ENCODE measurements at places on chromosomes 11 and 22. TPM values are rescaled to one million over a fixed set of nuclear protein-coding genes. Genes with fewer than 3 reads are reported as not detected.
A peak's percentile ranks its signal among the peaks of the same experiment; 100 is the strongest.

SLCO2B1 gene
- total RNA-seq, result not detected

FAM111B gene
- total RNA-seq, result 70.1 TPM

IL10RA gene
- total RNA-seq, result 86.6 TPM

AMOTL1 gene
- total RNA-seq, result 5.4 TPM

CNTF gene
- 3.9 TPM for total RNA-seq

DNA sequence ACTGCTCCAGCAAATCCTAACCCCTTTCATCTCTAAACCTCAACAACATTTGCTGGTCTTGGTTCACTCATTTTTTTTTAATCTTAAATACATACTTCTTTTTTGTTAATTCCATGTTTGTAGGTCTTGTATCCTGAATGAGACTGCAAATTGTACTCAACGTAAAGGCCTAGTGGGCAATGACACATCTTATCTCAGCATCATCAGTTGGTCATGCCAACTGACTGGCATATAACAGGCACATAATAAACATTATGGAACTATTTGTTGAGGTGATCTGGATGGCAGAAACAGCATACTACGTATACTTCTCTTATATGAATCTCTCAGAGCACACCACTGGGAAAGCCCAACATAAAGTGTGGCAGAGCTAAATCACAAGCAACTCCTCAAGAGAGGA, 116.7 kb downstream of the RBFOX2 start:
- H3K4me1 ChIP-seq, result peaks cover 16% of the 10 kb centered on the region
- no peak overlapping the region for H3K4me3 ChIP-seq
- no peak overlapping the region for H3K27ac ChIP-seq
- no peak for DNase-seq

GRCh38 chr11:9490376-9490775, 29.6 kb downstream of the ZNF143 start:
- H3K27ac ChIP-seq, result no peak overlapping the region
- peaks cover 26% of the 10 kb centered on the region for H3K36me3 ChIP-seq
- H3K4me3 ChIP-seq, result no peak overlapping the region
- DNase-seq, result no peak

DNA sequence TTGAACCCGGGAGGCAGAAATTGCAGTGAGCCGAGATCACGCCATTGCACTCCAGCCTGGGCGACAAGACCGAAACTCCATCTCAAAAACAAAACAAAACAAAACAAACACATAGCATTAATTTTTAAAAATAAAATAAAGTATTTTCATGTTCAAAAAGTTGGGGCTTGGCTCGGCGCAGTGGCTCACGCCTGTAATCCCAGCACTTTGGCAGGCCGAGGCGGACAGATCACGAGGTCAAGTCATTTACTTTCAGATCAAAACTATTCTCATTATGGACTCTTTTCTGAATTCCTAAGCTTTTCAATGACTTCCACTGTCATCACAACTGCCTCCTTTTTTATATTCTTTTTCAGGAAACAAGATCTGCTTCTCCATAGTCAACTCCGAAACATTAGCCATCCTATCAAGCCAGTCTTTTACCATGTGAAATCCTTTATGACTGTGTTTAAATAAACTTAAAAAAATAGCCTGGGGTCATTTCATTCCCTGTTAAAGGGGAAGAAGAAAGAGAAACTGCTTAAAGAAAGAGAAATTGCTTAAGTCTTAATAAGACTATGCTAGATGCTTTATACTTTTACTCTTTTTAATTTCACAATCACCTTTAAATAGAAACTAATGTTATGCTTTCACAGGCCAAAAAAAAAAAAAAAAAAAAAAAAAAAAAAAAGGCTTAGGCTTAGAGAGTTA, 13.1 kb upstream of the CHRNA10 start:
- H3K4me1 ChIP-seq, result peaks cover 12% of the 10 kb centered on the region
- H3K4me3 ChIP-seq, result no peak overlapping the region
- H3K36me3 ChIP-seq, result peaks cover 71% of the 10 kb centered on the region
- H3K27ac ChIP-seq, result no peak overlapping the region

- no peak overlapping the region for H3K4me3 ChIP-seq
- H3K27ac ChIP-seq, result no peak overlapping the region
- no peaks in the 10 kb centered on the region for H3K36me3 ChIP-seq
- no peaks in the 10 kb centered on the region for H3K4me1 ChIP-seq
- no peaks in the 10 kb centered on the region for H3K27me3 ChIP-seq
These were observed 388.4 kb downstream of the BUD13 start for GRCh38 chr11:116384407-116384806.

DNA sequence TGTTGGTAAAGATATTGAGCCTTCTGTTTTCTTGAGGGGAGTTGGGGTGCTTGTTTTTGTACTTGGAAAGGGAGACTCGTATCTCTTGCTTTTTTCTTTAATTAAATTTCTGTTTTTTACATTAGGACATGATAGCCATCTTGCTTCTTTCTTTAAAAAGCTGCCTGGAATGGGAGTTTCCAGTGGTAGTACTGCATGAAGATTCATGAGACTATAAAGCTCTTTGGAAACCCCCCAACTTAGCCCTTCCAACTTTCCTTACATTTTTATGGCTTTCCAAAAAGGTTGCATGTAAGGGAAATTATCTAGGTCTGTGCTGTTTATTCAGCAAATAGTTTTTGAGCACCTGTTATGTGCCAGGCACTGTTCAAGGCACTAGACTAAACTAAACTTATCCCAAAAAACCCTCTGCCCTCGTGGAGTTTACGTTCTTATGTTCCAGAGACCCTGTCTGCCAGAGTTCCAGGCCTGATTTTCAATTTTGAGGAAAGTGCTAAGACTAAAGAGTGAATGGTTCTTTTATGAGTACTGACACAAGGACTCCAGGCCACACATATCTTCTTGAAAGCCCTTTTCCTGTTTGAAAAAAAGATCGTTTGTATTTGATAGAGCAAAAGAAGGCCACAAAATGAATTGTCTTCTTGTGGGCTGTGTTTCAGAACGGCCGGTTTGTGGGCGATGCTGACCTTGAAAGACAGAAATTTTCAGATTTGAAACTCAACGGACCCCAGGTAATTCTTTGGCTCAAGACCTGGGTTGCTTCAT, 31.9 kb downstream of the CTNND1 start:
- peak overlapping the region; percentile 79 for H3K4me3 ChIP-seq
- H3K36me3 ChIP-seq, result peaks cover 21% of the 10 kb centered on the region
- H3K4me1 ChIP-seq, result peaks cover 40% of the 10 kb centered on the region
- no peak for DNase-seq

DNA sequence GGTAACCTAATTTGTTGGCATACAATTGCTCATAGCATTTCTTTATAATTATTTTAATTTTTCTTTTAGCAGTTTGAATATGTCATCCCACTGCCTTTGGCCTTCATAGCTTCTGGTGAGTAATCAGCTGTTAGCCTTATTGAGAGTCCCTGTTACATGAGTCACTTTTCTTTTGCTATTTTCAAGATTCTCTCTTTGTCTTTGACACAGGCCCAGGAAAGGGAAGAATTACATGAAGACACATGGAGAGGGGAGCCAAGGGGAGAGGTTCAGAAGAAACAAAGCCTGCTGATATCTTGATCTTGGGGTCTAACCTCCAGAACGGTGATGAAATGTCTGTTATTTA, 418.2 kb downstream of the METTL15 start:
- H3K27ac ChIP-seq, result no peak overlapping the region
- H3K36me3 ChIP-seq, result no peaks in the 10 kb centered on the region
- H3K4me3 ChIP-seq, result no peak overlapping the region
- no peaks in the 10 kb centered on the region for H3K27me3 ChIP-seq

DNA sequence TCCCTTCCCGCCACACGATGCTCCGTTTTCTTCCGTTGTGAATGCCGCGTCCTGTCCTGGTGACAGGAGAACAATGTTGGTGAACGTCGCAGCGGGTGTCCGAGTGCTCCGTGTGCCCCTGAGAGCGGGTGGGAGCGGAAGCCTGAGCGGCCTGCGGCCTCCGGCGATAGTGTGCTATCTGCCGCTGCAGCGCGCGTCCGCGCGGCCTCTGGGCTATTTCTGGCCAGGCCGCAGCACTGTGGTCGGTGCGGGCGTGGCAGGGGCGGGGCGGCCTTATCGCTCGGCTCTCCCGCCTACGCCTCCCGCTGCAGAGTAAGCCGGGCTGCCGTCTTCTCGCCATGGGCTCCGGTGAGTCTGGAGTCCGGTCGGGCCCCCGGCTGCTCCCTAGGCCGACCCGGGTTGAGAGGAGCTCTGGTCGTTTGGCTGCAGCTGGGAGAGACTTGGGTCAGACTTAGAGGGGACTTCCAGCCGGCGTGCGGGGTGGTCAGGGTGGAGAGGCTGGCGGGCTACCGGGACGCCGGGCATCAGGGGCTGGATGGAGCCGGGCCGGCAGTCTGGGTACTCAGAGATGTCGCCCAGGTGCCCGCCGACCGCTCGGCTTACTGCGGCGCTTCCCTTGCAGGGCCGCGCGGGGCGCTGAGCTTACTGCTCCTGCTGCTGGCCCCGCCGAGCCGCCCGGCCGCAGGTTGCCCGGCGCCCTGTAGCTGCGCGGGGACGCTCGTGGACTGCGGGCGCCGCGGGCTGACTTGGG, at the start of gene GP1BB:
Gene GP1BB (plus strand): TSS at position 308 of the 751 bp plus-strand sequence. CDS start 31 bp downstream, at position 339.
- H3K36me3 ChIP-seq, result no peaks in the 10 kb centered on the region
- H3K27me3 ChIP-seq, result peaks cover 47% of the 10 kb centered on the region
- DNase-seq, result peak; percentile 76
- H3K4me1 ChIP-seq, result peaks cover 5% of the 10 kb centered on the region

GRCh38 chr22:26708256-26709009, 51.0 kb downstream of the MIAT start:
- DNase-seq, result no peak
- no peaks in the 10 kb centered on the region for H3K27me3 ChIP-seq
- H3K36me3 ChIP-seq, result peaks cover 22% of the 10 kb centered on the region
- no peak overlapping the region for H3K27ac ChIP-seq
- no peak overlapping the region for H3K4me3 ChIP-seq

- DNase-seq, result no peak
- H3K27ac ChIP-seq, result no peak overlapping the region
- no peaks in the 10 kb centered on the region for H3K36me3 ChIP-seq
- H3K4me1 ChIP-seq, result no peaks in the 10 kb centered on the region
- H3K4me3 ChIP-seq, result no peak overlapping the region
These were observed 243.2 kb upstream of the ZC3H12C start for GRCh38 chr11:109849946-109850345.

DNA sequence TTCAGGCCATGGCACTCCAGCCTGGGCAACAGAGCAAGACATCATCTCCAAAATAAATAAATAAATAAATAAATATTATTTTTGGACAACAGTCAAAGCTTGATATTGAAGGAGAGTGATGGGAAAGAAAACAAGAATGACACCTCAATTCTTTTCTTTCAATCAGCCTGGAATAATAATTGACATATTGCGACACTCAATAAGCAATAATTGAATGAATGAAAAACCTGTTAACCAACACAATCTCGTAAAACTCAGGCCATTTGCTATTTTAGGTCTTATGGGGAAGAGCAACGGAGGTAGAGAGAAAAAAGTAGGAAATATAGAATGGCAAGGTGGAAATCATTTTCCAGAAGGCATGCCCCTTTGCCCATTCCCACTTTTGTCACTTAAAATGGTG, 10.5 kb upstream of the RBFOX2 start:
- peaks cover 24% of the 10 kb centered on the region for H3K27me3 ChIP-seq
- no peaks in the 10 kb centered on the region for H3K4me1 ChIP-seq
- DNase-seq, result no peak
- H3K36me3 ChIP-seq, result no peaks in the 10 kb centered on the region
- H3K4me3 ChIP-seq, result no peak overlapping the region

DNA sequence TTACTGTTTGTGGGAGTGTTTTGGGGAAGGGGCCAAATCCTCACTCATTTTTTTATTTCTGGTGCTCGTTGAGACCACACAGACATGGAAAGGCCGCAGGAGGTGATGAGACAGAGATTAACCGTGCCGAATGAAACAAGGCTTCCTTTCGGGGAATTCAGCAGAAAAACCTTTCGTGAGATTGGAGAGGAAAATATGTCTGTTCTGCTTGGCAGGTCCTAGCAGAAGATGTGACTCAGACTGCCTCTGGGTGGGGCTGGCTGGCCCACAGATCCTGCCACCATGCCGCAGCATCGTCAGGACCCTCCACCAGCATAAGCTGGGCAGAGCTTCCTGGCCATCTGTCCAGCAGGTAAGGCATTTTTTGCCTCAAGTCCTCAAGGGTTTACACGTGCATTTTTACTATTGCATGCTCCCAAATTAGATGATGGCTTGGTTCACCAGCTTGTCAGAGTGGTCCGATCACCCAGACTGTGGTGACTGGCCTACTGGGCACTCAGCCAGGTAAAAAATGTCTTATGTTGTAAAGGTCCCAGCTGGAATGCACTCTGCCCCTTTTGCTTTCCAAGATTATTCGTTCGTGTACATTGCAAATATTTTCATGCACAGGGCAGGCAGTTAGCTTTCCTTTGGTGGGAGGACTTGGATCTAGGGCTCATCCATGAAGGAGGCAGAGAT, 1.5 kb downstream of the DDB2 start:
- H3K36me3 ChIP-seq, result peaks cover 45% of the 10 kb centered on the region
- peaks cover 47% of the 10 kb centered on the region for H3K4me1 ChIP-seq
- H3K4me3 ChIP-seq, result peak overlapping the region; percentile 99
- H3K27ac ChIP-seq, result peak overlapping the region; percentile 100
- DNase-seq, result peak; percentile 86
- H3K27me3 ChIP-seq, result no peaks in the 10 kb centered on the region

DNA sequence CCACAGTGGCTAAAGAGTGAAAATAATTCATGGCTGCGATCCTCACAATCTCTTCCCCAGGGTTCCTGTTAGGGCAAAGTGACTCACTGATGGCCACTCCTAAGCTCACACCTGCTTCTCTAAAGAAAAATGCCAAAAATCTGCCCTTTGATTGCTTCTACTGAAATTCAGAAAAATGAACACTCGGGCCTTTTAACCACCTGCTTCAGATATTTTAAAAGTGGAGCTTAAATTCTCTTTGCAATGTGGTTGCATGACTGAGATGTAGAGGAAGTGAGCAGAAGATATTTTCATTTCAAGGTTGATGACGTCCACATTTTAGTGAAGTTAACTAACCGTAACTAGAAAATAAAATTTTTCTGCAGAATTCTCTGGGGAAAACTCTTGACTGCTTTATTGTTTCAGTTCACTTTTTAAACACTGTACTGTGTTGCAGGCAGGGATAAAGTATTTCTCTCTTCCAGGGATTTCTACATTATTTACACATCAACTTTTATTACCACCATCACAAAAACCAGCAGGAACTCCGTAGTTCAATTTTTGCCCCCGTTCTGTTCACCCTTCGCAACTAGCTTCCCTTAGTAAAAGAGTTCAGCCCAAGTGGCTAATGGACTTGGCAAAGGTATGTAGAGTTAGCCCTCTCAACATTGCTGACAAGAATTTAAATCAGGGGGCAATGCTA, 8.5 kb downstream of the RAB30 start:
- H3K4me1 ChIP-seq, result peaks cover 24% of the 10 kb centered on the region
- no peaks in the 10 kb centered on the region for H3K27me3 ChIP-seq
- peak; percentile 68 for DNase-seq
- H3K4me3 ChIP-seq, result peak overlapping the region; percentile 78
- H3K27ac ChIP-seq, result peak overlapping the region; percentile 90

- H3K27me3 ChIP-seq, result no peaks in the 10 kb centered on the region
- no peak for DNase-seq
- H3K4me1 ChIP-seq, result peaks cover 22% of the 10 kb centered on the region
These were observed 8.4 kb upstream of the RANBP1 start for GRCh38 chr22:20107471-20107901.

GRCh38 chr11:2211113-2211971, 39.7 kb upstream of the TH start:
- H3K4me3 ChIP-seq, result no peak overlapping the region
- no peaks in the 10 kb centered on the region for H3K27me3 ChIP-seq
- H3K27ac ChIP-seq, result no peak overlapping the region

GRCh38 chr22:44638971-44639760, 62.8 kb upstream of the PRR5 start:
- H3K4me3 ChIP-seq, result no peak overlapping the region
- H3K27me3 ChIP-seq, result peaks cover 4% of the 10 kb centered on the region

- H3K27ac ChIP-seq, result no peak overlapping the region
- no peak overlapping the region for H3K4me3 ChIP-seq
- H3K36me3 ChIP-seq, result no peaks in the 10 kb centered on the region
- peaks cover 2% of the 10 kb centered on the region for H3K27me3 ChIP-seq
- no peak for DNase-seq
- no peaks in the 10 kb centered on the region for H3K4me1 ChIP-seq
These were observed 17.2 kb downstream of the ARHGEF17 start for GRCh38 chr11:73325036-73325981.

Data from activated CD4-positive, alpha-beta T cell treated with anti-CD3 and anti-CD28 coated beads, Interleukin-2, amount 10 ng/mL, durations not matched to agents 24 days and 14 days (primary cell).